ENCODE measurements at places on chromosomes 7 and 10.
A peak's percentile ranks its signal among the peaks of the same experiment; 100 is the strongest.

DNA sequence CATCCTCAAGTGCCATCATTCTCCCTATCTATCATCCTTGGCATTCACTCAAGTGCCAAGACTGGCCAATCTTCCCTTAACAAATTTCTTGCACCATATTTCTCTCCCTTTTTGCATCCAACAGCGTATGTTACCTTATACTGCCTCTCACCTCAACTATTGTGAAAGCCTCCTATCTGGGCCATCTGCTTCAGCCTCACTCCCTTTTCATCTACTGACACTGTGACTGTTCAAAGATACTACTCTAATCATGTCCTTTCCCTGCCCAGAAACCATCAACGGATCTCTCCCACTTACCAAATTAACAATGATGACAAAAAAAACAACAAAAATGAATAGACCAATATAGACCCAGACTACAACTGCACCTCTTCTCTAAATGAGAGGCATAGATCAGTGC is 90.6 kb upstream of the NMT2 start:
- DNase-seq, result no peak

DNA sequence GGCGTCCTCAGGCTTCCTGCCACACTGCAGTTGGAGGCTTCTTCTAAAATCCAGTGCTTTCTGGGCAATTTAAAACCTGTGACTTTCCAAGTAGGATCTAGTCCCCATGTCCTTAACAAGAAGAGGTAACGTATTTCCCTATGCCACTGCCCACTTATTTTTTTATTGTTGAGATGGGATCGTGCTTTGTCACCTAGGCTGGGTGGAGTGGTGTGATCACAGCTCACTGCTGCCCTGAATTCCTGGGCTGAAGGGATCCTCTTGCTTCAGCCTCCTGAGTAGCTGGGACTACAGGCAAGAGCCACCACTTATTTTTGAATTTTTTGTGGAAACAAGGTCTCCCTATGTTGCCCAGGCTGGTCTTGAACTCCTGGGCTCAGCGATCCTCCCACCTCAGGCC is 63.4 kb downstream of the DAGLB start:
- no peak for DNase-seq

- peak; percentile 80 for DNase-seq
These were observed 321.2 kb downstream of the FRMD4A start for GRCh38 chr10:14009371-14010100.

- no peak for DNase-seq
These were observed 181.3 kb downstream of the RTKN2 start for GRCh38 chr10:62087329-62087728.

- DNase-seq, result no peak
These were observed 22.4 kb downstream of the DPYSL4 start for GRCh38 chr10:132209130-132209529.

DNA sequence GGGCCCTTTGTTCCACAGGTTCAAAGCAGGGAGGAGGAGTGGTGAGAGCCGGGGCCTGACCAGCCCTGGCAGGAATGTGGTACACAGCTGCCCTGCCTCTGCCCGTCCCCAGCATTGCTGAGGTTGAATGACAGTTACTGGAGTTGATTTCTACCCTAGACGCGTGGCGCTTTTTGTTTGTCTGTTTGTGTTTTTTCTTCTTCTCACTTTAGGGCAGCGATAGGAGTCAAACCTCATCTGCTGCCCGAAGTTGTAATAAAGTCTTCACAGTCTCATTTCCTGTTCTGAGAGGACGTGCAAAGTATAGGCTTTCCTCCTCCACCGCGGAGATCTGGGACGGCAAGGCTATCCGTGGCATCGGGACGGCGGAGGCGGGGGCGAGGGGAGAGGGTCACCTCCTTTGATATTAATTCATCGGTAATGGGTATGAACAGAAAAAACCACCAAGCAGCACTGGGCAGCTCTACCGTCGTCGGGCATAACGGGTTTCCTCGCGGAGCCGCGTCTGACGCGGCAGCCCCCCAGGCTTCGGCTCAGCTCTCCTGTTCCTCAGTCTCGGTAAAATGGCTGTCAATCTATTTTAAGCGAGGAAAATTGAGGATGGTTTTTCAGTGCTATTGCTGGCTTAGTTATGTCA is 160.8 kb downstream of the LRMDA start:
- no peak for DNase-seq

GRCh38 chr10:102112210-102112817 is 7.9 kb downstream of the LDB1 start:
- DNase-seq, result no peak

- DNase-seq, result no peak
These were observed 199.4 kb downstream of the HDAC9 start for GRCh38 chr7:18694911-18695310.

DNA sequence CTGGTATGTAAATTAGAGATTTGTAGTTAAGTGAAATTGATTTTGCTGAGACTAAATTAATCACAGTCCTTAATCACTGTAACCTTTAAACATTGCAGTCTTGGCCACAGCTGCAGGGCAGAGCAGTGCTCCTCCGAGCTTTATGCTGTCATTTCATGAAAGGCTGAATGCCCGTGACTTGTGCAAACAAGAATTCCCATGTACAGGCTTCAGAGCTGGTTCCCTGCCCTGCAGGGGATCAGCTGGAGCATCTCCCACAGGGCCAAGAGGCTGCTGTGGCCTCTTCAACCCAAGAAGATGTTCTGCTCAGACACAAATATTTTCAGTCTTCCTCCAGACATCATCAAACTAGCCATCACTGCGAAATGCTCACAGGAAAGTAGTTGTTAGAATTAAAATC is 419.1 kb downstream of the AUTS2 start:
- no peak for DNase-seq

DNA sequence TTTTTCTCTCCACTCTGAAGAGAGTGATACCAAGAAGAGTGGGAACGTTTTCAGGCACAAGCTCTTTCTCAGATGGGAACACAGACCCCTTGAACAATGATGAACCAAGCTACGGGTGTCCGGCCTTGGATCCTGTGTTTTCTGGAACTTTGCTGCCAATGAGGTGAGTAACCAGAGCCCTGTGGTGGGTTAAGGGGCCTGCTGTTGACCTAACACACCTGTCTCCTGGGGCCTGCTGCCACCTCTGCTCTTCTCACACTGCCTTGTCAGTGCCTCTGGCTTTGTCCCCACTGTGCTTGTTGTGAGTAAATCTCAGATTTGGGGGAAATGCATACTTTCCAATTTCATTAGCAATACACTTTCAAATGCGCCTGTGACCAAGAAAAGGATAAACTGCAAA is 1.4 kb upstream of the PKD1L1 start:
- no peak for DNase-seq

GRCh38 chr7:110065121-110065520 is 1025.8 kb upstream of the LRRN3 start:
- no peak for DNase-seq

DNA sequence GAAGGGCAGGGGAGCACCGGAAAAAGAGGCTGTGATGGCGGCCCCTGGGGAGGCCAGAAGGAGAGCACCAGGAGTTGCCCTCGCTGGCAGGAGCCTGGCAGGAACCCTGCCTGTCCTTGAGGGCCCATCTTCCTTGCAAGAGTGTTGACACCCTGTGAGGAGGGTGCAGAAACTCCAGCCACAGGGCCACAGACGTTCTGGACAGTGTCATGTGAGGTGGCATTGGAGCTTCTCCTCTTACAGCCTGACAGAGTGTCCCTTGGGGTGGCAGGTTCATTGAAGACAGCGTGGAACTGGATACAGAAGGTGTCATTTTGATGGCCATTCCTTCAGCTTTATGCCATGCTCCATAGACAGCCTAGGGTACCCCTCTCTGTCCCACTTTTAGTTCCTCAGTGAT is 54.2 kb downstream of the RBM20 start:
- no peak for DNase-seq

DNA sequence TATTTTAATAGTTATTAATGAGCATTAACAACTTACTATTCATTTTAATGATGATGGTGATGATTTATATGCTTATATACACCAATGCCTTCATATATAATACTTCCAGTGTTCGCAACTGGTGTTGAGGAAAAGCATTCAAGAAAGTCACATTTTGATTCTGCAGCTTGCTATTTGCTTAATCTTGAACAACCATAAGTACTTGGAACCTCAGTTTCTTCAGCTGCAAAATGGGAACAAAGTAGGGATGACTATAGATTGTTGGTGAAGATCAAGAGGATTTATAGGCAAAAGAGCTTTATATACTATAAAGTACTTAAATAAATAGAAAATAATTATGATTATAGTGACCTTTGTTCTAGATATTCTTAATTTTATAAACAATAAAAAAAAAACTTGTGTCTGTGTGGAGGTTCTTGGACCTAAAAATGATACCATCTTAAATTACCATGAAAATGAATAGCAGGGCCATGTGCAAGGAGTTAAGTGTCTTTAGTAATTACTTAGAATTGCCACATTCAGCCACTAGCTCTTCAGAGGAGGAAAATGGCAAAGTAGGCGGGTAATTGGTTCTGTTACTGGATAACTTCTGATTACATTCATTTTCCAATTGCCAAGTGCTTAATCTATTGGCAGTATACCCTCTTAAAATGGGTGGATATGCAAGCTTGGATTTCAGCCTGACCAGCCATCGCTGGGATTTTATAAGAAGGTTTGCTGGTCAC is 4.5 kb downstream of the ARID5B start:
- no peak for DNase-seq

- no peak for DNase-seq
These were observed 26.1 kb downstream of the PRSS58 start for GRCh38 chr7:142231716-142232115.

GRCh38 chr10:1101946-1102345 is 45.8 kb downstream of the WDR37 start:
- DNase-seq, result no peak

- no peak for DNase-seq
These were observed 111.3 kb downstream of the POU6F2 start for GRCh38 chr7:39088730-39089593.

DNA sequence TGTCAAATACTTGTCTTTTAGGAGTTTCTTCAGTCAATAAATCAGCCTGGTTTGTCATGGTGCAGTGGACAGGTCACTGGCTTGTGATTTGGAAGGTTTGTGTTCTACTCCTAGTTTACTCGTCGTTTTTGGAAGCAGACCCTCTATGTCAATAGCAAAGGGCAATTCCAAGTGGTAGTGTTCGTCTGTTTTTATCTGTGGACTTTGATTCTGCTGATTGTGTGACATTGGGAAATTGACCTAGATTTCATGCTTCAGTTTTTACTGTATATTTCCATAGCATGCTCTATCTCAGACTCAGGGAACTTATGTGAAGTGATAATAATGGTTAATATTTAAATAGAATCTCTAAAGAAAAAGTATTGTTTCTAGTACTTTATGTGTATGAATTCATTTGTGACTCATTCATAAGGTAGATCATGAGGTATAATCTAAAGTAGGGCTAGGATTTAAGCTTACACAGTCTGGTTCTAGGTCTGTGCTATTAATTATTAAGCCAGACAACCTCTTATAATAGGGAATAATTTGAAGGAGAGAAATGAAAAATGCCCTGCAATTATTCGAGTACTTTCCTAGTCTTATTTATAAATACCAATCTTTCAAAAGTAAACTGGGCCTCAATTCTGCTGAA is 198.1 kb downstream of the REEP3 start:
- DNase-seq, result no peak

GRCh38 chr7:96479015-96479645 is 157.2 kb upstream of the SLC25A13 start:
- DNase-seq, result no peak

GRCh38 chr7:21902240-21902639 is 43.5 kb downstream of the CDCA7L start:
- no peak for DNase-seq

DNA sequence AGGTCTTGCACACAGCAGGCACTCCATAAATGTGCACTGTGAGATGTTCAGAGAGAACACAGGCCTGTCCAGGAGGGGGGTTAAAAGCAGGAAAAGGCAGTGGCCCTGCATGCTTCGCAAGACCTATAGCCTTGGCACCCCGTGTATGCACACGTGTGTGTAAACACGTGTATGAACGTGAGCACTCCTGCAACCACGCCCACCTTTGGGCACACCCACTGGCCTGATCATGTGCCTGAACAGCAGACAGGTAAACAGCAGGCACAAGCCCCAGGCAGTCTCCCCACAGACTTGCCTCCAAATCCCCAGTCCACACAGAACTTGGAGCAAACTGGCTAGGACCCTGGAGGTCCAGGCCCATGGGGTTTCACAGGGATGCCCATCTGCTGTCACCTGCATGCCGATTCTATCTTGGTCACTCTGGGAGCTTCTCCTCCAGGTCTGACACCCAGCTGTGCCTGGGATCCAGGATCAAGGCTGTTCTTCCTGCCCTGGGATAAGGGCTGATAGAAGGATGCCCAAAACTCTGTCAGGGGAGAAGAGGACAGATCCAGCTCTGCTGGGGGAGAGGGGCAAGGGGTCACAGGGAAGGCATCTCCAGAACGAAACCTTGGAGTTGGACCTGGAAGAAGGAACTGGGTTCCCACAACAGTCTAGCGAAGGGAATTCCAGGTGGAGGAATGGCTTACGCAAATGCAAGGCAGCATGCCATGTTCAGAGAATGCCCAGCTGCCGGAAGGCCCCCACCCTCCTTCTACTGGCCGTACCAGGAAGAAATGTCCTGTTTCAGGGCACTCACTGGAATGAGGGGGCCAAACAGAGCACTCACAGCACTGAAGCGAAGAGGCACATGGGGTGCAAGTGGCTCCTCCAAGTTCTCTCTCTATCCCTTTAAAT is 14.3 kb upstream of the ZMIZ1 start:
- DNase-seq, result peak; percentile 8

DNA sequence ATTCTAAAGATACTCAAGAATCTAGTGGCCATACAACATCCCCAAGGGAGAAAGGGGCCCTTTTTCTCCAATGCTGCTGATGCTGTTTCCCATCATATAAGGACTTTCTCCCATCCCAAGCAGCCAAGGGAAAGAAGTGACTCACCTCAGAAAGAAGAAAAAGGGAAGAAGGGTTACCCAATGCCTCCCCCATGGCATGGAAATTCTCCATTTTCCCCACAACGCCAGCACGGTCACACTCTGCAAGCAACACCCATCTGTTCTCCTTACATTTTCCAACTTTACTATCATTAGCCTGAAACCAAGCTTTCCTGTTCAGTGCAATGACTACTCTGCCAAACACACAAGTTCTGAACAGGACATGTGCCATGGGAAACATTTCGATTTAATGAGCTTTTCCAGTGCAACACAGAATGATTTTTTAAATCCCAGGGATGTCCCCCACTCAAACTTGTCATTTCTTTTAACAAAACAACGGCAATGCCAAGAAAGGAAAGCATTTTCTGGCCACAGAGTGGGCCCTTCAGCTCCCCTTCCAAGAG is 67.9 kb downstream of the PTPRN2 start:
- no peak for DNase-seq

DNA sequence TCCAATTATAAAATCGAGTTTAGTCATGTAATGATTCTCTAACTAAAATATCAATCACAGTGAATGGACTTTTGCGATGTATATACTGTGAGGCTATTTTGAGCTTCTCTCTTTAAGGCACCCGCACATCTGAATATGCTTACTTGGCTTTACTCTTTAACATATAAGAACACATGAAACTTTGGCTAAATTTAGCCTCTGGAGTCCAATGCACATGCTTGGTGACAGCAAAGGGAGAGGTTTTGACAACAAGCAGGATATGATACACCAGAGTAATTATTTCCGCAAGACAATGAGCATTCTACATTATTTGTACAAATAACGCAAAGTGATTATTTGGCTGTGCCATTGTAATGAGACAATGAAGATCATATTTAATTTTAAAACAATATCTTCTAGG is 72.4 kb downstream of the ARID5B start:
- no peak for DNase-seq

Measured in activated CD4-positive, alpha-beta memory T cell treated with anti-CD3 and anti-CD28 coated beads for 36 hours (primary cell).